Cardiac fibroblast (primary cell): ENCODE measurements at places on chromosomes 16 and 17.

DNA sequence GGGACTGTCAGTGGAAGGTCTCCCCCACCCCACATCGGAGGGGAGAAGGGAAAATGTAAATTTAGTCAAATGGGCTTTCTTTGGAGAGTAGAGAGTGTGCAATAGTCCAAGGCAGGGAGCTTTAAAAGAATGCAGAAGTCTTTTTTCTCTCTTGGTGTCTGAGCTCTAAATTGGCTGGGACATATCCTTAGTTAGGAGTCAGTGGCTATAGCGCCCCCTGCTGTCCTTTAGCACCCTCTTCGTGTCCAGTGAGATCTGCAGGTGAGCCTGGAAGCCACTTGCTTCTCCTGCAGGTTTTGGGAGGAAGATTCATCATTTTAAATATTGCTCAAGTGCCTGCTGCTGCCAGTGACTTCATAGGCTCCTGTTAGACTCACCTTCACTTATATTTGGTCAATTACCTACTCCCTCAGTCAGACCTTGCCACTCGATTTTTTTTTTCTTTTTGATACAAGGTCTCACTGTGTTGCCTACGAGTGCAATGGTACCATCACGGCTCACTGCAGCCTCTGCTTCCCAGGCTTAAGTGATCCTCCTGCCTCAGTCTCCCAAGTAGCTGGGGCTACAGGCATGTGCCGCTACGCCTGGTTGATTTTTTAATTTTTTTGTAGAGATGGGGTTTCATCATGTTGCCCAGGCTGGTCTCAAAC lies 174.8 kb downstream of the PRKCB start:
- peak; percentile 76 for DNase-seq

DNA sequence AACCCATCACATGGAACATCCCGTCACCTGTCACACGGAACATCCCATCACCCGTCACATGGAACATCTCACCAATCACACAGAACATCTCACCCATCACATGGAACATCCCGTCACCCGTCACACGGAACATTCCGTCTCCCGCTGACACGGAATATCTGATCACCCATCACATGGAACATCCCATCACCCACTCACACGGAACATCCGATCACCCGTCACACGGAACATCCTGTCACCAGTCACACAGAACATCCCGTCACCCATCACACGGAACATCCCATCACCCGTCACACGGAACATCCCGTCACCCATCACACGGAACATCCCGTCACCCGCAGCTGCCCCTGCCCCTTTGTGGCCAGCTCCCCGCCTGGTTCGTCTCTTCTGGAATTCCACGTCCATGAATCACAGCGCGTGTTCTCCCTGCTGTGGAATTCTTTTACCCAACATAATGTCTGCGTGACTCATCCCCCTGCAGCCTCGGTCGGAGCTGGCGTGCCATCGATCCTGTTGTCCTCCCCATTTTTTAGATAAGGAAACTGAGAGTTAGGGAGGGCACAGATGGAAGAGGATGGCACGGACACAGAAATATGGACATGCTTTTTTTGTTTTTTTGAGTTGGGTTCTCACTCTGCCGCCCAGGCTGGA lies 5.6 kb downstream of the CPNE7 start:
- DNase-seq: peak; percentile 99

DNA sequence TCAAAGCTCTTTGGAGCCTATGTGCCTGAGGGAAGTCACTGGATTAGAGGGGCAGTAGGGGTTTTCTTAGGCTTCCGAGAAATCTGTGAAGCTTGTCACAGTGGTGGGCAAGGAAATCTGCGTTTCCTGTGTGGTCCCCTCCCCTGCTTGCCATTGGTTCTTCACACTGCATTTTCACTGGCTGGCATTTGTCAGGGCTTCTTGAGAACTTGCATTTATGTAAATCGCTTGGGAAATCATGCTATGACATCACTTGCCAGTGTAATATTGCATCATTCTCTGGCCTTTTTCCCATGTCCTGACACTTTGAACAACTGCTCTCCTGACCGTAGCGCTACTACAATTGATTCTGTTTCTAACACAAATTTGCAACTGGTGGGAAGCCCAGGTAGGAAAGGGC lies 1.8 kb downstream of the CACNG3 start:
- DNase-seq: no peak

- DNase-seq: no peak
These were observed 10.4 kb downstream of the KCNH6 start for GRCh38 chr17:63533433-63534077.
